ENCODE measurements at places on chromosomes 12 and 14. TPM values are rescaled to one million over a fixed set of nuclear protein-coding genes. Genes with fewer than 3 reads are reported as not detected.

- DNase-seq, result no peak
Observed at GRCh38 chr12:89134213-89134770, 218.0 kb downstream of the DUSP6 start.

DNA sequence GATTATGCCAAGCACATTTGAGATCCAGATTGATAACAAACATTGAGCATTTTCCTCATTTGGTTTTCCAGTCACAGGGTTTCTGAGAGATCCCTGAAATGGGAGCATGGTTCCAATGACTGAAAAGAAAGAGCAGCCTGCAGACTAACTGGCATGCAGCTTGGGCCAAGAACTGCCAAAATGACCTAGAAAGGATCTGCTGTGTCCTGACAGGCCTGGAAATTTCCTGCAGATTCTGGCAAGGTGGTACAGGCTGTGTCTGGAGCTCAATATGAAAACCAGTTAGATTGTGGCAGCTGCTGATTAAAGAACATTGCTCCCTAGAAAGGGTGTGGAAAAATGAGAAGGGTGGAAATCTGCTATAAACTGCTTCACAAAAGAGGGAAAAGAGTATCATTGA lies 417.3 kb downstream of the IPO8 start:
- DNase-seq, result no peak

GRCh38 chr12:38713294-38713693 lies 192.1 kb downstream of the CPNE8 start:
- DNase-seq, result no peak

GRCh38 chr12:1591543-1591942 lies 2.8 kb downstream of the FBXL14 start:
- DNase-seq, result no peak

DNA sequence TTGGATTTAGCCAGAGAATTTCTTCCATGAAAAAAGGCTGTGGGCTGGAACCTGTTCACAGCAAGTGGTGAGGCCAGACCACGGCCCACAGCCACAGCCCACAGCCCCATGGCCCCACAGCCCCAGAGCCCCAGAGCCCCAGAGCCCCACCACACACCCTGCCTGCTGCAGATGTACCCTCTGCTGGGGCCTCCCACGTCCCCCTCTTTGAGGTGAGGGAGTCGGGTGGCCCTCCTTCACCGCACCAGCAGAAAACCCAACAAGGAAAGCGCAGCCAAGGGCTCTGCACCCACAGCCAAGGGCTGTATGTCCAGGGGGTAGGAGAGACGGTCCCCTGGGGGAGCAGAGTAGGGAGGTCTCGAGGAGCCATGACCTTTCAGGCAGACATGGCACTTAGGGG lies 327.5 kb upstream of the DIO3 start:
- no peak for DNase-seq

- no peak for DNase-seq
Observed at GRCh38 chr14:58787592-58787991, 149.8 kb downstream of the DACT1 start.

The SLC17A8 gene
- 0.03 TPM for polyA plus RNA-seq

The ABCD4 gene
- 15.7 TPM for polyA plus RNA-seq

Data from K562 (cell line).